Natural killer cell (primary cell): ENCODE measurements at places on chromosomes 11 and 22.

DNA sequence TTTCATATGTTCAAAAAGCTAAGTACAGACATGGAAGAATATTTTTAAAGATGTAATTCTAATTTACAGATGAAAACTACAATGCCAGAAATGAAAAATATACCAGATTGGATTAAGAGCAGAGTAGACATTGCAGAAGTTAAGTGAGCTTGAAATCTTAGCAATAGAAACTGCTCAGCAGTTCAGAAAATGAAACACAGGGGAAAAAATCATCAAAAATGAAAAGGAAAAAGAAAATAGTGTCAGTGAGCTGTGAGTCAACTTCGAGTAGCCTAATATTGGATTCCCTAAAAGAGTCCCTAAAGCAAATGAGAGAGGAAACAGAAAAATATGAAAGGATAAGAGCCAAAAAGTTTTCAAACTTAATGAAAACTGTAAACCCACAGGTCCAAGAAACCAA is 25.8 kb upstream of the IL10RA start:
- DNase-seq = no peak

- no peak for DNase-seq
These were observed 662.2 kb upstream of the CNTN5 start for GRCh38 chr11:98358551-98358950.

DNA sequence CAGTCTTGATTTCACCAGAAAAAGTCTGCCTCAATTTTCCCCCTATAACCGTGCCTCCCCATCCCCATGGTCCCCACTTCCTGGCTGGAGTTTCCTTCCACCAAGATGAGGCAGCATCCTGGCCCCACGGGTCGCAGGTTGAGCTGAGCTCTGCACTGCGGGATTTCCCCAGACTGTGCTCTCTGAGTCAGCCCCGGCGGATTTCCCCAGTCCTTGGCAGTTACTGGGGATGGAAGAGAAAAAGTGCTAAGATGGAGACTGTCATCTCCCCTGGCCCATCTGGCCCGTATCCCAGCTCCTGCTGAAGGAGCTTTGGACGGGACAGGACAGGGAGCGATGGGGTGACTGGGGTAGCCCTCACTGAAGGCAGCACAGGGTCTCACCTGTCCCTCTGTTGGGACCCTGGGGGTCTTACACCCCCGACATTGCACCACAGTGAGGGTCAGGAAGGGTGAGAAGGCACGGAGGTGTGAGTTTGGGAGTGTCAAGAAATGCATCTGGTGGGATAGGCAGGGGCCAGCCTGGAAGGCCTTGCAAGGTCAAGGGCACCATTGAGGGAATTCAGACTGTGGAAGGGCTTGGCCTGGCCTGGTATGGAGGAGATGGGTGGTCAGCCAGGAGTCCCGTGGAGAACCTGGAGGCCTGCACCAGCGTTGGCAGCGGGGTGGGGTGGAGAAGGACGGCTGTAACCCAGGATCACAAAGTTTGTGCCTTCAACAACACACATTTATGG is 36.5 kb downstream of the NADSYN1 start:
- peak; percentile 10 for DNase-seq

- DNase-seq = no peak
These were observed 1.9 kb downstream of the TST start for GRCh38 chr22:37017356-37017755.

GRCh38 chr11:63767565-63768236 is 874 bp downstream of the ZFTA start:
- DNase-seq = peak; percentile 59

- DNase-seq = no peak
These were observed 37.3 kb downstream of the DIXDC1 start for GRCh38 chr11:111974446-111974845.

- DNase-seq = no peak
These were observed 87.3 kb downstream of the KCNQ1 start for GRCh38 chr11:2531987-2532703.

DNA sequence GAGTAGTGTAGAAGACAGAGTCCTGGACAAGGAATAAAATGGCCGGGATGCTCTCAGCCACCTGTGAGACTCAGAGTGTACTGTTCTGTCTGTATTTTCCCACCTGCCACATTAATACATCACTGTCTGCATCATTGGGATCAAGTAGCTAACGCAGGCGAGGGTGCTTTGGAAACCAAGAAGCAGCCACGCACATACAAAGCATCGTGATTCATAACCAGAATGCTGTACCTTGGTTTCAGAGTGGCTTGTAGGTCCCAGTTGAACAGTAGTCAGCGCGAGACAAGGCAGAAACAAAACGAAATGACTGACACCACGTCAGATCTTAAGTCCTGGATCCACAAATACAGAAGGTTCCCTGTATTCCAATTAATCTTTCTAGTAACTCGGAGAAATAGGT is 198.3 kb downstream of the GRIK4 start:
- DNase-seq = no peak

DNA sequence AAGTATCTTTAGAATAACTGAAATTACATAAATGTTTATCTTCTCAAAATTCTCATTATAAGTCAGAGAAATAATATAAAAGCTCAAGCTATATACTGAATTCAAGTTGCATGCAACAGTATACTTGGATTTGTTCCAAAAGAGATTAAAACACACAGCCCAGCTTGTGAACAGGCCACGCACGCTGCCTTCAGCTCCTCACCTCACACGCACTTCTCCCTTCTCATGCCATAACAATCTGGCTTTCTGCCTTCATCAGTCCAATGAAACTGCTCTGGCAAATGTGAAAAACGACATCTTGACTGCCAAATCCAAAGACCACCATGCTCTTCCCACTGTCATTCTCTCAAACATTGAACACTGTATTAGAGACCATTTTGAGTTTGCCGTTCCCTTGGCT is 22.1 kb downstream of the ATP6V1E1 start:
- no peak for DNase-seq

GRCh38 chr22:50697667-50698506 is 25.3 kb downstream of the SHANK3 start:
- DNase-seq = no peak

GRCh38 chr11:46291441-46292150 is 14.1 kb downstream of the CREB3L1 start:
- DNase-seq = no peak

- no peak for DNase-seq
These were observed 22.3 kb upstream of the MMP20 start for GRCh38 chr11:102647430-102647829.

DNA sequence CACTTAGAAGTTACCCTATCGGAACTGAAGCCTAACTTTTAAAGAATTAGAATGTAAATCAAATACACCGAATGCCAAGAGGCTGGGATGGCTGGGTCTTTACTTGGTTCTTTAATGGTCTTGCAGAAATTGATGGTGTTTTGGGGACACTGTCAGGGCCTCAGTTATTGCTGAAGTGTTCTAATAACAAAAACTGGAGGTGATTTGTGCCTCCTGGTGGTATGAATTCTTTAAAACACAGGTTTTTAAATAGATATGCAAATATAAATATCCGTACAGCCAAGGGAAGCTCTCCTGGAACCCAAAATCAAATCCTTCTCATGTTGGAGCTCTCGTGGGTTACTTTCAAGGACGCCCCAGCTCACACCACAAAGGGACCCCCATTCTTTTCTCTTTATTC is 19.3 kb upstream of the TMPRSS5 start:
- DNase-seq = no peak

DNA sequence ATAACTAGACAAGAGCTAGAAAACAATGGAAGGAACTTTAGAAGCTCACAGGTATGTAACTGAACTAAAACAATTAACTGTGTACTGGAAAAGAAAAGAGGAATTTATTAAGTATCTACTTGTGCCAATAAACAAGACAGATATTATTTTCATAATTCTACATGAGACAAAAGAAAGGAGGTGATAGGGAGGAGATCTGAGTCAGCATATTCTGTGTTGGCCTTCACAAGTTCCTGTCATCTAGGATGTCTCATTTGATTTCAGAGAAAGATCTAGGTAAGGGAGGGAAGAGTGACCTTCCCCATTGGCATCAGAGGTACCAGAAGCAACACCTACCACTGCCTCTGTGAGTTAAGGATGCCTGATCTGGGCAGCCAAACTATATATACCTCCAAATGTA is 34.8 kb upstream of the TEAD1 start:
- DNase-seq = no peak

- DNase-seq = no peak
These were observed 44.4 kb upstream of the FTH1 start for GRCh38 chr11:62011881-62012280.

GRCh38 chr22:46479046-46479445 is 58.4 kb downstream of the CELSR1 start:
- DNase-seq = no peak

DNA sequence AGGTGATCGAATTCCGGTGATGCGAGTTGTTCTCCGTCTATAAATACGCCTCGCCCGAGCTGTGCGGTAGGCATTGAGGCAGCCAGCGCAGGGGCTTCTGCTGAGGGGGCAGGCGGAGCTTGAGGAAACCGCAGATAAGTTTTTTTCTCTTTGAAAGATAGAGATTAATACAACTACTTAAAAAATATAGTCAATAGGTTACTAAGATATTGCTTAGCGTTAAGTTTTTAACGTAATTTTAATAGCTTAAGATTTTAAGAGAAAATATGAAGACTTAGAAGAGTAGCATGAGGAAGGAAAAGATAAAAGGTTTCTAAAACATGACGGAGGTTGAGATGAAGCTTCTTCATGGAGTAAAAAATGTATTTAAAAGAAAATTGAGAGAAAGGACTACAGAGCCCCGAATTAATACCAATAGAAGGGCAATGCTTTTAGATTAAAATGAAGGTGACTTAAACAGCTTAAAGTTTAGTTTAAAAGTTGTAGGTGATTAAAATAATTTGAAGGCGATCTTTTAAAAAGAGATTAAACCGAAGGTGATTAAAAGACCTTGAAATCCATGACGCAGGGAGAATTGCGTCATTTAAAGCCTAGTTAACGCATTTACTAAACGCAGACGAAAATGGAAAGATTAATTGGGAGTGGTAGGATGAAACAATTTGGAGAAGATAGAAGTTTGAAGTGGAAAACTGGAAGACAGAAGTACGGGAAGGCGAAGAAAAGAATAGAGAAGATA is at the start of gene MALAT1:
TSS of gene MALAT1 (plus strand) at position 69 of the 736 bp plus-strand sequence.
- peak; percentile 98 for DNase-seq

DNA sequence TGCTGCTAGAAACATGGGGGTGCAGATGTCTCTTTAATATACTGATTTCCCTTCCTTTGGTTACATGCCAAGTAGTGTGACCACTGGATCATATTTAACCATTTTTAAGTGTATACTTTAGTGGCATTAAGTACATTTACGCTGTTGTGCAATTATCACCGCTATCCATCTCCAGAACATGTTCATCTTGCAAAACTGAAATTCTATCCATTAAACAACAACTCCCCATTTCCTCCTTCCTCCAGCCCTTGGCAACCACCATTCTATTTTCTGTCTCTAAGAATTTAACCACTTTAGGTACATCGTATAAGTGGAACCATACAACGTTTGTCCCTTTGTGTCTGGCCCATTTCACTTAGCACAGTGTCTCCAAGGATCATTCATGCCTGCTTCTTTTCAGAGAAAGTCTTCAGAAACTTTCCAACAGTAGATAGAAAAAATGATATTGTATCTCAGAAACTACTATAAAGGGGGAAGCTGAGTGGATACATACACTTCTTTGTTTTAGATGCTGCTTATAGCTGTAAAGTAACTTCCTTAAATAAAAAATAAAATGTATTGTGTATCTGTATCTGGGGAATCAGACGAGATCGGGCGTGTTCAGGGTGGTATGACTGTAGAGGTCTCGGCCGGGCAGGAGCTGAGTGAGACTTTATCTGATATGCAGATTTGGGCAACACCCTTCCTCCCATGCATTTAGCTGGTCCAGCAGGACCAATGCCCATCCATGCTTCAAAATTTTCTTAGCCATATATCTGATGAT is 44.6 kb upstream of the ZBED5 start:
- no peak for DNase-seq

GRCh38 chr22:37623075-37624016 is 14.7 kb downstream of the GGA1 start:
- peak; percentile 87 for DNase-seq

DNA sequence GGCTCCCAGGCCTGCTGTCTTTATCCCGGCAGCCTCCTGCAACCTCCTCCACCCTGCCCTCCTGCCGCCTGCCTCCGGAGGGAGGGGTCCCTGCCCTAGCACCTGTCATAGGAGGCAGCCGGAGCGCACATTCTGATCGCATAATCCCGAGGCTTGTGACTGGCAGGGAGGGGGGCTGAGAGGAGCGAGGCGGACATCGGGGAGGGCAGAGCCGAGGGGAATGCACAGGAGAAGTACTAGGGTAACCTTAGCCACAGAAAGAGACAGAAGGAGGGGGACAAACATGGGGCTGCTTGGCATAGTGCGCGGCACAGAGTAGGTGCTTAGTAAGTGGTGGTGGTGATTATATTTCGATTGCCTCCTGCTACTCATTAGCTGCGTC is 9.2 kb upstream of the ALX4 start:
- no peak for DNase-seq

- no peak for DNase-seq
These were observed 83.4 kb upstream of the SHISAL1 start for GRCh38 chr22:44396021-44396726.

DNA sequence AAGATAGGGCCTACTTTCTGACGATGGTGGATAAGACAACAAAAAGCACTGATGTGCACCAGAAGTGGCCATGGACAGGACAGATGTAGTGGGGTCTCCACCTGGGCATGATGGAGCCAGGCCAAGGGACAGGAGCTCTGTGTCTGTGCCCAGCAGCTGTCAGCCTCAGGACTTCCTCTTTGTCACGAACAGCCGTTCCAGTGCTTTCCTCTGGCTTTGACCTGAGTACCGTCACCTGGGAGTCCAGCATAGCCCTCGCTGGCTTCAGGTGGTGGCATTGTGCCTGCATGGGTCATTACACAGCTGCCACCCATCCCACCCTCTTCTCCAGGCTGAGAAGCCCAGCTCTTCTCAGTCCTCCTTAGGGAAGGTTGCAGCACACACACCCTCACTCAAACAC is 137.8 kb downstream of the GRIK4 start:
- no peak for DNase-seq

GRCh38 chr11:132904091-132904490 is 628.2 kb downstream of the OPCML start:
- no peak for DNase-seq

DNA sequence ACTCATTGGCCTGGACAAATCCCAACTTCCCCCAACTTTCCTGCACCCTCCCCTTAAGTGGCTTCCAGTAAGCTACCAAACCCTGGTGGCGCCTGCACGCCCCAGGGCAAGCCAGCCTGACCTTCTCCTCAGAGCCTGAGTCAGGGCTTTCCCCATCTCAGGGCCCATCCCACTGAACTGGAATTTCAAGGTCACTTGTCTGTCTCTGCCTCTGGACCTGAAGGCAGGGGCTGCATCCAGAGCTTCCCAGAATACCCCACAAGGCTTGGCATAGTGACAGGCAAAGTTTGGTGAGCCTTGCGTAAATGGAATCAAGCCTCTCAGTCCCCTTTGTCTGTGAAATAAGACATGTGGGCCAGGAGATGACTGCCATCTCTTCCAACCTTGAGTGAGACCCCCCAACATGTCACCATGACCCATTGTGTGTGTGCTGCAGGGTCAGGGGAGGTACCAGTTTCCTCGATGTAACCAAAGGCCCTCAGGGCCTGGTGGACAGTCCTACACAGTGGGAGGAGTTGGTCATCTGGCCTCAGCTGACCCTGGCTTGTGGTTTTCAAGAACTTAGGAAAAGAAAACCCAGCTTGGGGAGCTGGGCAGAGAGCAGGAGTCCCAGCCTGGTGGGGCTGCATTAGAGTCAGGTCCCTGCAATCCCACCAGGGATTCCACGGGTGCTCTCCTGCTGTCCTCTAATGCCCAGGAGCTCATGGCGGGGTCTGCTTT is 8.9 kb downstream of the ALX4 start:
- no peak for DNase-seq

GRCh38 chr11:120942701-120943100 is 81.2 kb upstream of the TBCEL start:
- no peak for DNase-seq

- DNase-seq = peak; percentile 41
These were observed 88.9 kb downstream of the KCNQ1 start for GRCh38 chr11:2533587-2534133.
